Pons (tissue), 1 donor: ENCODE measurements at places on chromosomes 11 and 22.

DNA sequence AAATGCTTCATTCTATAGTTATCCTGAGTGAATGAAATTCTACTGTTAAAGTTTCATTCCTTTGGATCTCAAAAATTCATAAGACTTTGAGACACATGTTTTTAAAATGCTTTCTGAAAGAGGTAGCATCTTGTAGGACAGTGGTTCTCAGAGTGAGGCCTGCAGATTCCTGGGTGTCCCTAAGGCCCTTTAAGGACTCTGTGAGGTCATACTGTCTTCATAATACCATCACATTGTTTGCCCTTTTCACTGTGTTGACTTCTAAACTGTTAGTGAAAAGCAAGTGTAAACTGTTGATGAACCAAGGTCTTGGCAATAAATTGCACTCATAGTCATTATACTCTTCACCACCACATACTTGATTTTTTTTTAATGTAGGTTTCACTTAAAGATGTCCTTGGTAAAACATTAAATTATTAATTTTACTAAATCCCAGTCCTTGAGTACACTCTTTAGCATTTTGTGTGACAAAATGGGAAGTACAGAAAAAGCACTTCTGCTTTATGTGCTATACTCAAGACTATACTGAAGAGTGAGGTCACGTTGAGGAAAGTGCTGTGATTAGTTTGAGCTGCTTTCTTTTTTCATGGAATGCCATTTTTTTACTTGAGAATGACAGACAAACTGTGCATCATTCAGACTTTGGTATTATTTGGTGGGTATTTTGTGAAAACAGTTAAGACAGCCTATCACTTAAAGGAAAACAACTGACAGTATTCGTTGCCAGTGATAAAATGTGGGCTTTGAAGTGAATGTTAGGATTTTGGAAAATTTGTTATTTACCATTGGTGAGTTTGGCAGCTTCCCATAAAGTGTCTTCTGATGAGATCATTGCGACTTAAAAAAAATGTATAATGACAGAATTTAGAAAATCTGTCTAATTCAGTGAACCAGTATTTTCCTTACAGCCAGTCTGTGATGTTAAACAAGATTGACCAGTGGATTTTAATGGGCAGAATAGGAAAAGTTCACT is 61.1 kb downstream of the SPECC1L start:
- DNase-seq: peak; percentile 48

GRCh38 chr11:87300640-87301380 is 263.1 kb downstream of the TMEM135 start:
- DNase-seq: peak; percentile 12

DNA sequence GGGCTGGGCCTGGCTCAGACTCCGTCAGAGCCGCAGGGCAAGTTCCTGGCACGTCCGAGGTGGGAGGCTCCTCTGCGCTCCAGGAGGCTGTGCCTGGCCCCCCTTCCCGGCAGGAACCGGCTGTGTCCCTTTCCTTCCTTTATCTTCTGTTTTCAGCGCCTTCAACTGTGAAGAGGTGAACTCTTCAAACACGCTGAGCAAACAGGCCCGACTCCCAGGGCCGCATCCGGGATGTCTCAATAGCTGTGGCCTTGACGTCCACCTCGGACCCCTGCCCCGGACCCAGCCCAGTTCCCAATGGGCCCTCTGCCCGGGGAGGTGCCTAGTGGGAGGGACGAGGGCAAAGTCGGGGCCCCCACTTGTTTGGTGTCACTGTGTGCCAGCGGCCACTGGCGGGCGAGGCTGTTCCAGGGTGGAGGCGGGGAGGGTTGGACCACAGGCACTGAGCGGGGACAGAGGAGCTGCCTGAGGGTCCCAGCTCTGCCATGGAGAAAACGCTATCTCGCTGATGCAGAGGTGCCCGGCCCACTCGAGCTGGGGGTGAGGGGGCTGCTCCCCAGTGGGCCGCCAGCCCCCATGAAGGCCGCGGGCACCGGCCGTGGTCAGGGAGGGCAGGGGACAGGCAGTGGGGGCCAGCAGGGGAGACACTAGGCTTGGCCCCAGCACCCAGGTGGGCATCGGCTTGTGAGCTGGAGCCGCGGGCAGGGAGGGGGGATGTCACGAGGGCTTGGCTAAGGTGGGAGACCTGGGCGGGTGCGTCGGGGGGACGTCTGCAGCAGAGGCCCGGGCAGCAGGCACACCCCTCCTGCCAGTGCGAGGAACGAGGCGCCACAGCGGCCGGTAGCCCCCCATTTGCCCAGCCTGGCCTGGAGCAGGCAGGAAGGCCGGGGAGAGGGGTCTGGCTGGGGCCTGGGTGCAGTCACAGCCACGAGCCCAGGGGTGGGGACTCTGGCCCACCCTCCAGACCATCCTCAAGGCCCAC is 2.7 kb upstream of the MUC5B start:
- no peak for DNase-seq

DNA sequence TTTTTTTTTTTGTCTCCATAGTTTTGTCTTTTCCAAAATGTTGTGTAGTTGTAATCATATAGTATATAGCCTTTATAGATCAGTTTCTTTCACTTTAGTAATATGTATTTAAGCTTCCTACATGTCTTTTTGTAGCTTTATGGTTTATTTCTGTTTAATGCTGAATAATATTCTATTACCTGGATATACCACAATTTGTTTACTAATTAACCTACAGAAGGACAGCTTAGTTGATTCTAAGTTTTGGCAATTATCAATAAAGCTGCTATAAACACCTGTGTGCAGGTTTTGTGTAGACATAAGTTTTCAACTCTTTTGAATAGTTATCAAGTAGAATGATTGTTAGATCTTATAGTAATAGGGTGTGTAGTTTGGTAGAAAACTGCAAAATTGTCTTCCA is 130.3 kb upstream of the CARD18 start:
- DNase-seq: no peak
